ENCODE measurements at places on chromosomes 4 and X.

- no peak for DNase-seq
Measured at GRCh38 chr4:37628977-37629609, 57.1 kb downstream of the RELL1 start.

- DNase-seq, result no peak
Measured at GRCh38 chr4:89797117-89797516, 39.8 kb downstream of the SNCA start.

DNA sequence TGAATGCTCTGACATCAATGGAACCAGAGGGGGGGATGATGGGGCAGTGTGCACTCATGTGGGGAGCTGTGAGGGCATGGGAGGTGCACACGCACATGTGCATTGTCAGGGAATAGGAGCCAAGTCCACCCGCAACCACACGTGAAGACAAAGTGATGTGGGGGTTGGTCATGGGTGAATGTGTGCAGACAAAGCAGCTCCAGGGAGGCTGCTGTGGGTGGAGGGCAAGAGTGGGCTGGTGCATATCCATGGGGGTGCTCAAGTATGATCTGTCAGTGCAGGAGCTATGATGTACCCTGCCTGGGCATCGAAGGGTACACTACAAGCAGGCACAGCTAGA, 301.9 kb downstream of the TEX13C start:
- DNase-seq, result no peak

GRCh38 chr4:151721916-151722315, 38.9 kb downstream of the GATB start:
- no peak for DNase-seq

DNA sequence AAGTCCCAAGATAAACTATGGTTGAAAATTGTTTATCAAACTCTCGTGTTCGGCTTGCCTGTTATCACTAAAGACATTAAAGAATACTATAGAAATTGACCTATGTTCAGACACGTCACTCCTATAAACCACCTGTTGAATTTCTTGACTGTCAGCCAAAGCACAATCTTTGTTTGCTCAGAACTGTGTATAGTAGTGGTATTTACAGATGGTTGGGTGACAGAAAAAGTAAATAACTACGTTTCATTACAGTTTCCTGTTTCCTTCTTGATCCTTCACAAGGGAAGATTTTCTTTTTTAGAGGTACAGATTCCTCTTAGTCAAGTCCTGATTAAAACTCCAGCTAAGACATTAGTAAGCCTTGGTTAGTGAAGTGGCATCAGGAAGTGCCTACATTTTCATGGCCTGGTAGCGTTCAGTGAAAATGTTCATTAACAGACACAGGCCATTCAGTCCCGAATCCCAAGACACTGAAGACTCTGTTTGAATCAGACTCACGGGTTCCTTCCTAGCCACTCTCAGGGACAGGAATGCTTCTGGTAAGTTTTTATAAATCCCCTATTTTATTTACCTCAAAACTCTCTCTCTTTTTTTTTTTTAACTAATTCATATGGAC, at the start of gene SMIM31:
SMIM31 (plus strand) TSS at position 259 of the 616 bp plus-strand sequence. CDS start 16,313 bp downstream, outside the sequence.
- DNase-seq, result no peak

GRCh38 chr4:12884846-12885796, 599.0 kb downstream of the RAB28 start:
- no peak for DNase-seq

GRCh38 chrX:124230655-124231450, 101.6 kb upstream of the TEX13D start:
- no peak for DNase-seq

DNA sequence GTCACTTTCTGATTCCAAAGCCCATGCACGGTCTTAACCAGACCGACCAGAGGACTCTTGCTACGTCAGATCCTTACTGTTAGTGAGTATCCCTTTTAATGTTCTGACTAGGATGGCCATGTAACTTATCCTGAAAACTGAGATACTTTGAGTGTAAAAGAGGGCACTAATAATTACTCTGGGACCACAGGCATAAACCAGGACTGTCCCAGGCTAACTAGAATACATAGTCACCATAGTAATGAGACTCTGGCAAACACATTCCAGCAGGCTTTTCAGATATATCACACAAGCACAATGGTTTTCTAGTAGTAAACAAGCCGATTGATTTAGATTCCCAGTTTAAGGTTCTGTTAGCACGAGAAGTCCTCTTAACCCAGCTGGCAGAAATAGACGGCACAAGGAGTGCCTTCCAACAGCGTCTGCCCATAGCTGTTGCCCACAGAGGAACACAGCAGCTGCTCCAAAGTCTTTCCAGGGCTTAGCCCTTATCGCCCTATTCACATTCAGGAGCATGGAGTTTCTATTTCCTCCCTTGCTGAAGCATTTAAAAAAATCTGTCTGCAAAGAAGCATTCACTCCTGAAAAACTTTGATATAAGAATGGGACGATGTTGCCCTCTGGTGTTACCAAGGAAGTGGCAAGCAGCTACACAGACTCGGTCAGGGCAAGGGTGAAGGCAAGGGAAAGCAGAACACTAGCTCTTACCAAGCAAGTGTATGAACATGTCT, 92.4 kb downstream of the CXCL13 start:
- no peak for DNase-seq

- DNase-seq, result no peak
Measured at GRCh38 chr4:160510928-160511327, 1408.0 kb downstream of the RAPGEF2 start.

DNA sequence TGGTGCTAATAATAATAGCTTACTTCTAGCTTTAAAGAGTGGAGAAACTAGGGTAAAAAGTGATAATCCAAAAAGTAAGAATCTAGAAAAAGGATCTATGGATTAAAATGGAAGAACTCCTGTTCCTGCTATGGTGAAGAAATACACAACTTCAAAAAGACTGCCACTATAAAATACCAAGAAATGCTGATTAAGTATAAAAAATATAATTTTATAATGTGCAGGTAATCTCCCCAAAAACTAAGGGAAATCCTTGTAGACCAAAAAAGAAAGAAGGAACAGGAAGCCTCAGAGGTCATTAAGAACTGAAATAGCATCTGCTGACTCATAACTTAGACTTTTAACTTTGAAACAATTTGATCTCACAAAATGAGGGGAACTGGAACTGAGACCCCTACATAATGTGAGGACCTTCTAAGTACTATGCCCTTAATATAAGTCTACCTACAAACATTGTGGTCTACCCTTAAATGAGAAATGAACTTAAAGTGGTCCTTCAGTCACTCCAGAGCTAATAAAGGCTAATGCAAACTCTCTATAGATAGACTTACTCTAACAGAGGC, 50.6 kb upstream of the SRPX start:
- no peak for DNase-seq

- no peak for DNase-seq
Measured at GRCh38 chr4:89023140-89023539, 33.8 kb downstream of the FAM13A start.

DNA sequence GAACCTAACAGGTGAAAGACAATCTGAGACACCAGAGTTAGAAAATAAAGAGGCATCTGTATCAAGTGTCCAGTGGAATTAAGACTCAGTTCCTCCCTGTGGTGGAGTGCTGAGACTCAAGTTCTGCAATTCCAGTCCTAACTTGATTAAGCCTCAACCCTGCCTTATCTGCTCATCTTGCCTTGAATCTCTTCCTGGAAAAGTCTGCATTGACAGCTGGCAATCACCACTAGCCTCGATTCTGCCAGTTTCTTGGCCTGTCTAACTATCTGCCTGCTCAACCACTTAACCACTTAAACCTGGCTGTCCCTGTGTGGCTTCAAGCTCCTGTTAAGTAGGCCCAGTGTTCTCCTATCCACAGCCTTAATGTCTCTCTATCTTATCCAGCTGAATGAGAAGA, 22.4 kb upstream of the NEIL3 start:
- no peak for DNase-seq

- no peak for DNase-seq
Measured at GRCh38 chrX:38458071-38458470, 103.3 kb upstream of the TSPAN7 start.

DNA sequence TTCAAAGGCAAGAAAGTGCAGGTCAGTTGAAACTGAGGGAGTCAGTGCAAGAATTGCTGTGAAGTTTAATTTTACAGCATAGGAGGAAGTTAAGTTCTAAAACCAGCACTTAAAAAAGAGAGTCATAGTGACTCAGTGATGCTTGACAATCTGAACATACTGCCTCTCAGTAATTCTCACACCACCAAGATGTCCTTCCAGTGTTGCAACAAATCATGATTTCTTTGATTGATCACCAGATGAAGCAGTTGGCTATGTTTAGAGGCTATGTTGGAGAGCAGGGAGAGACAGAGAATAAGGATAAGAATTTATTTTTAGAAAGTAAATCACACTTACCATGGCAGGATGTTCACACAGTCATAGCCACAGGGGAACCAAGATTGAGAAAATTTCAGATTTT, 13.2 kb downstream of the TRIM2 start:
- DNase-seq, result no peak

- no peak for DNase-seq
Measured at GRCh38 chrX:10370976-10371375, 214.2 kb downstream of the CLCN4 start.

DNA sequence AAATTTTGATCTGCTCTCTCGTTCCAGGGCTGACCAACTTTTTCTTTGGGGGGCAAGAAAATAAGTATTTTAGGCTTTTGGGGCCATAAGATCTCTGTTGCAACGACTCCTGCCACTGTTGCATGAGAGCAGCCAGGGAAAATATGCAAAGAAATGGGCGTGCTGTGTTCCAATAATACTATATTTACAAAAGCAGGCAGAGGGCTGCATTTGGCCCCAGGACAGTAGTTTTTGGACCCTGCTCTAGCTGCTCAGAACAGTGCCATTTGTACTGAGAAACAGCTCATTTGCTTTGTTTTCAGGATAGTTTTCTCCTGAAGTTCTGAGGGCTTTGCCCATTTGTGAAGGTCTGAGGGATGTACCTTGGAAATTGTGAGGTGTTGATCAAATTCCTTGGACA, 135.1 kb upstream of the MBNL3 start:
- DNase-seq, result no peak

GRCh38 chrX:1248331-1249061, 20.1 kb upstream of the CSF2RA start:
- no peak for DNase-seq

GRCh38 chr4:174277433-174277832, 6.0 kb downstream of the FBXO8 start:
- DNase-seq, result no peak

GRCh38 chr4:2284934-2285612, 23.2 kb upstream of the MXD4 start:
- DNase-seq, result no peak

DNA sequence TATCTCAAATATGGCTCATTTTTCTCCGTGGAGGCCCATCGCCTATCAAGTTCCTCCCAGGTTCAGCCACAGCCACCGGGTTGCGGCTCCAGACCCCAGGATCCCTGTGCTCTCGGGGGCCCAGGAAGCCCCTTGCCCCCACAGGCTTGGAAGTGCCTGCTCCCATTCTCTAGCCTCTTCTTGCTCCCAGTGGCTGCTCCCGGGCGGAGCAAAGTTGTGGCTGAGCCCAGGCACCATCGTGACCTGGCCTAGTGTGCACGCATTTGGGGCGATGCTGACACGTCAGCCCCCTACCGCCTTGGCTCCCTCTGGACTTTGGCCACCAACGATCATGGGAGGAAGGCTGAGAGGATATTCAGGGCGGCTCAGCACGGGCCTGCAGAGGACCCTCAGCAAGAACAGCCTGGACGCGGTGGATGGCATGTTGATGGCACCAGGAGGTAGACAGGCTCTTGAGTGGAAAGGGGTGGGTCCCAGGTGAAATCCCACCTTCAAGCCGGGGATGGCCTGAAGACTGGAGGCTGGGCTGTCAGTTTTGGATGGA, 419.4 kb upstream of the AGA start:
- no peak for DNase-seq

GRCh38 chrX:101383679-101384205, 2.2 kb downstream of the BTK start:
- DNase-seq, result no peak

- no peak for DNase-seq
Measured at GRCh38 chr4:112885897-112886296, 163.6 kb upstream of the ANK2 start.

- no peak for DNase-seq
Measured at GRCh38 chr4:24912252-24913118, at the start of gene CCDC149. Gene CCDC149, minus strand, starts transcription at chr4:24913042. Its CDS starts 178 bp downstream, at chr4:24912864.

- no peak for DNase-seq
Measured at GRCh38 chr4:114701491-114701890, 102.9 kb downstream of the UGT8 start.

DNA sequence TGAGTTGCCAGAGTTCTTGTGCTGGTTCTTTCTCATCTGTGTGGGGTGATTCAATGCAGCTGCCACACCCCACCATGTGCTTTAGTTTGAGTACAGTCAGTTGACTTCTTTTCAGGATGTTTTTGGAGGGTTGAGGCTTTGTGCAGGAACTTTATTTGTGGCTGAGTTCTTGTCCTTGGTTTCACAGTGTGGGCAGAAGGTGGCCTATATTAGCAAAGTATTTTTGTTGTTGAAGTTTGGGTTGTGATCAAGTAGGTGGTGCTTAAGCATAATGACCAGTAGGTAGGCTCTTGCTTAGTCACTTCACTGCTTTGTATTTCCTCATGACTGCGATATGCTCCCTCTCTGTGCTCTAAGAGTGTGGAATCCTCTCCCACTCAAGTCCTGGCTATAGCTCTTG, 80.3 kb downstream of the ARHGAP24 start:
- DNase-seq, result no peak

- DNase-seq, result no peak
Measured at GRCh38 chr4:11635342-11635741, 206.6 kb upstream of the HS3ST1 start.

GRCh38 chr4:110088670-110089069, 109.7 kb downstream of the ELOVL6 start:
- DNase-seq, result no peak

GRCh38 chrX:31649201-31649600, 577.4 kb upstream of the FTHL17 start:
- no peak for DNase-seq

- DNase-seq, result no peak
Measured at GRCh38 chr4:170011921-170012628, 14.1 kb downstream of the MFAP3L start.

DNA sequence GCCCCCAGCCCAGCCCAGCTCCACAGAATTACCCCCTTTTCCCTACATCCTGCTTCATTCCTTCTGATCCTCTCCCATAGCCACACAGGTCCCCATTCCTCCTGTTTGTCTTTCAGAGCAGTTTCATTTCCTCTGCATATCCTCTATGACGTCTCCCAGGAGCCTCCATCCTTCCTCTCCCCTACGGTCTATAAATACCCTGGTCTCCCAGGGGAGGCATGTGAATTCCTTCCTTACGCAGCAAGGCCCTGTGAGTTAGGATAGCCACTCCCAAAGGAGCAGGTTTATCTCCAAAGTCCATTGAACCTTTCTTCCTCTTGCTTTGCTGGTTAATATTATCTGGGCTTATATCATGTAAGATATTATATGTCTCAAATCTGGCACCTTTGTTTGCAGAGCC, 8.4 kb upstream of the APLN start:
- no peak for DNase-seq
